ENCODE measurements at places on chromosomes 2 and 18.
A peak's percentile ranks its signal among the peaks of the same experiment; 100 is the strongest.

GRCh38 chr2:219079417-219079816 is 18.7 kb upstream of the IHH start:
- no peak for DNase-seq

DNA sequence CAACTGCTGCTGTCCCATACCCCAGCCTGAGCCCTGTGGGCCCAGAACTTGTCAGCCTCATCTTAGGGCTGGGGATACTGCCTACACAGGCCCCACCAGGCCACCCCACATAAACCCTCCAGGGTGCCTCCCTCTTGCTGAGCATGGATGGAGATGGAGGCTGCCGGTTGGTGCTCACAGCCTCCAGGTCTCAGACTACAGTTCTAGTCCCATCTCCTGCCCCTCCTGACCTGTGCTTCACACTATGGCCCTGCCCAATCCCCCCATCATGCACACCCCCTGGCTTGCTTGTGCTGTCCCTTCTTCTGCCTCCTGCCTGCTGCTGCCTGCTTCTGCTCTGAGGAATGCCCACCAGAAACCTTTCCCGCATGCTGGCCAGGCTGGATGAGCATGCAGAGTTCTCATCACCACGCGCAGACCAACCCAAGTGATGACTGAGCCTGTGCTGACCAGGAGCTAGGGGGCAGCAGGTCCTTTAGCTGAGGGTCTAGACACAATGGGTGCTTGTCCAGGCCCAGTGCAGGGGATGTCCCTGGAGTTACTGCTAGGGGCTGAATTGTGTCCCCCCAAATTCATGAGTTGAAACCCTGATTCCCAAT is 138.4 kb upstream of the HS6ST1 start:
- peak; percentile 38 for DNase-seq

DNA sequence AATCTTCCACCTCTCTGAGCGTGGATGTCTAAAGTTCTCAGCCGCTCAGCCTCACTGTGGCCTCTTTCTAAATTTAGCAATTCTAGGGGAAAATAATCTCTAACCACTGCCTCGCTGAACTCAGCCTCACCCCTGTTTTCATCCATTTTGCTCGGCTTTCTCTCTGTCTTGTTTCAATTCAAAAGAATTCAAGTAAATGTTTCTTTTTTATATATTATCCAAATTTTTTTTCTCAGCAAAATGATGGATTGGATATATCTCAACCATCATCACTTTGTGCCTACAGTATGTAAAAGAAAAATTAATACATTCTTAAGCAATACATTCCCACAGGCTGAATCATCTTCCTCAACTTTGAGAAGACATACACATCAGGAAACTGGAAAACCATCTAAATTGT is 24.0 kb upstream of the GALNT5 start:
- no peak for DNase-seq

DNA sequence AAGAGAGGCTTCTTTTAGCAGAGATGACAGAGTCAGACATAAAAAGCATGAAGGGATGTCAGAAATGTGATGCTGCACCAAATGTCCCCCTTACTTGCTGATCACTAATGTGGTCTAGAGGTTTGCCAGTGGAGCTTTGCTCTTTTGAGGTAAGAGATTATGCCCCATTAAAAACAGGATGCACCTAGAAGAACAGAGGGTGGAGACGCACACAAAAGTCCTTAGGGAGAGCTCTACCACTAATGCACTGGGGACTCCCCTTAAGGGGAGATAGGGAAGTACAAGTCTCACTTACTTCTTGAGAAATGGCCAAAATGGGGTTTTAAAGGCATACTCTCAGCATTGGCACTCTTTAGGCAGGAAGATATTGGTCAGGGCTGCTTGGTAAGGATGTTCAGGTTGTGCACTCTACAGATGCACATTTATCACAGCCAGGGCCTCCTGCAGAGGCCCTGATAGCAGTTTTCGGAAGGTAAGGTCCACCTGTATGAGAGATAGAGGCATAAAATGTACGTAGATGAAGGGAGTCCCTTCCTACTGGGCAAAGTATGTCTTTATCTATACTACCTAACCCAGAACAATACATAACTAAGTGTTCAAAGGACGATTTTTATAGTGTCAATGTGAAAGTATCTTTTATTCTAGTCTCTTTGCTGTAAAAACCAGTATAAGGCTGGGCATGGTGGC is 17.0 kb upstream of the SCYGR1 start:
- no peak for DNase-seq

Data from ascending aorta (tissue), 2 donors.